ENCODE measurements at places on chromosomes 5 and 9.
A peak's percentile ranks its signal among the peaks of the same experiment; 100 is the strongest.

- no peak for DNase-seq
These were observed 90.3 kb downstream of the DIRAS2 start for GRCh38 chr9:90552317-90552716.

GRCh38 chr9:105332471-105332870, 88.0 kb downstream of the SLC44A1 start:
- DNase-seq = no peak

DNA sequence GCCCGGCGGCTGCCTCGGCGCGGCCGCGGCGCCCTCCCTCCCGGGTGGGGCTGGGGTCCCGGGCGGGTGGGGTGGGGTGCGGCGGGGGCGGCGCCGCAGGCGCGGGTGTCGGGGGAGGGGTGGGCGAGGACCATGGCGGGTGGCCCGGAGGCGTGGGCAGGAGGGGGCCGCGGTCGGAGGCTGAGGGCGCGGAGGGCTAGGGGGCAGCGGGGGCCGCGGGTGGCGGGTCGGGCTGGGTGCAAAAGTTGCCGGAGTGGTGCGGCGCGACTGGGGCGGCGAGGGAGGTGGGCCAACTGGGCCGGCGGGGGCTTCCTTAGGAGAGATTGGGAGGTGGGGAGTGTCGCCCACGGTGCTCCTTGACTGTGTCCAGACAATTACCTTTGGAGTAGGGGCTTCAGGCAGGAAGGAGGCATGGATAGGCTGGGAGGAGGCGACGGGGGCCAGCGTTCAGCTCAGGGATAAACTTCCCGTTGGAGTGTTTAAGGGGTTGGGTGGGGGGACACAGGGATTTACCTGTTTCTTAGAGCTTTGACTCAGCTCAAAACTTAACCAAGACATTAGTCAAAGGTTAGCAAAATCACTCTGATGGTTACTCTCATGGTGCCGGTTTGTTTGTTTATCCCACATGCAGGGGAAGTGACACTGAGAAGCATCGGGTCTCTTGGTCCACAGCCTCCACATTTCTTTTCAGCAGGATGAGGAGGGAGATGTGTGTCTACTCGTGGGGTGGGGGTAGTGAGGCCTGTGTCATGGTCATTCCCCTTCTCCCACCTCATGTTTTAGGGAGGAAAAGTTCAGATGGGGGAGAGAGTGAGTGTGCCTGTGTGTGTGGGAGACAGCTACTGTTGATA, 859 bp downstream of the CSNK1G3 start:
- peak; percentile 4 for DNase-seq

- no peak for DNase-seq
These were observed 1.4 kb upstream of the QRFP start for GRCh38 chr9:130897848-130898551.

- DNase-seq = no peak
These were observed 118.4 kb upstream of the KCNN2 start for GRCh38 chr5:114243281-114243971.

- no peak for DNase-seq
These were observed 8.9 kb upstream of the PCAT7 start for GRCh38 chr9:94545940-94546339.

DNA sequence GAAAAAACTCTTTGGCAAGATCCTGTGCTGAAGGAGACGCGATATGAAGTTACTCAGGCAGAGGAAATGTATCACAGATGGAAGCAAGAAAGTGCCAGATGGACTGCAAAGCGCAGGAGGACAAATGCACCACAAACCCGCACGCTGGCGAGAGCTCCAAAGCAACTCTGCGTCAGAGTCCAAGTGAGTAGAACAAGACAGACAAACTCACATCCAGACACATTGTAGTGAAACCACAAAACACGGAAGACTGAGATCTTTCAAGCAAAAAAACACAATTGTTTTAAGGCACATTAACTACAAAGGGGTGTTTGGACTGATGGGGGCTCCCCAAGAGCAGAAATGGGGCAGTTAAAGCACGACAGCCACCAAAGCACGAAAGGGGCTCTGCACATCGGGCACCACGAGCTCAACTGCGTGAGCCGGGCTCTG, 39.2 kb upstream of the NKD2 start:
- DNase-seq = no peak

GRCh38 chr9:69759021-69759420, 790 bp downstream of the PTAR1 start:
- no peak for DNase-seq

DNA sequence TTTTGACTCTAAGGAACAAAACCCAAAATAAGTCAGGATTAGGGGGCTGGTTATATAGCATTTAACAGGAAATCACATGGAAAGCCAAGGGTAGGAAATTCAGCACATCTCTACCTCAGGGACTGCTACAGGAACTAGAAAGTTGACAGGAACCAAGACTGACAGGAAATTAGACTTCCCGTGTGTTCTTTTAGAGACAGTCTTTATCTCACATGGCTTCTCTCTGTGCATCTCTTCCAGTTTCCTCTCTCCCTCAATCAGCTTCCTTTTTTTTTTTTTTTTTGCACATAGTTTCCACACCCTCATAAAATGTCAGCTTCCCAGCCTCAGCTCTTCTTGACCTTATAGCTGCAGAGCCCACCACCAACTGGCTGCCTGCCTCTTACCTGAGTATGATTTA, 4.8 kb downstream of the RECK start:
- DNase-seq = no peak

- DNase-seq = no peak
These were observed 29.2 kb upstream of the GZMA start for GRCh38 chr5:55073211-55073610.

Measured in stimulated activated CD4-positive, alpha-beta T cell treated with anti-CD3 and anti-CD28 coated beads, TNF-alpha, amount 100 ng/mL, for 4 hours (primary cell).